H1 (cell line): ENCODE measurements at places on chromosomes 5 and 9. TPM values are rescaled to one million over a fixed set of nuclear protein-coding genes. Genes with fewer than 3 reads are reported as not detected.

The FBN2 gene
- 15.9 and 16.3 TPM in 2 replicates for total RNA-seq

DNA sequence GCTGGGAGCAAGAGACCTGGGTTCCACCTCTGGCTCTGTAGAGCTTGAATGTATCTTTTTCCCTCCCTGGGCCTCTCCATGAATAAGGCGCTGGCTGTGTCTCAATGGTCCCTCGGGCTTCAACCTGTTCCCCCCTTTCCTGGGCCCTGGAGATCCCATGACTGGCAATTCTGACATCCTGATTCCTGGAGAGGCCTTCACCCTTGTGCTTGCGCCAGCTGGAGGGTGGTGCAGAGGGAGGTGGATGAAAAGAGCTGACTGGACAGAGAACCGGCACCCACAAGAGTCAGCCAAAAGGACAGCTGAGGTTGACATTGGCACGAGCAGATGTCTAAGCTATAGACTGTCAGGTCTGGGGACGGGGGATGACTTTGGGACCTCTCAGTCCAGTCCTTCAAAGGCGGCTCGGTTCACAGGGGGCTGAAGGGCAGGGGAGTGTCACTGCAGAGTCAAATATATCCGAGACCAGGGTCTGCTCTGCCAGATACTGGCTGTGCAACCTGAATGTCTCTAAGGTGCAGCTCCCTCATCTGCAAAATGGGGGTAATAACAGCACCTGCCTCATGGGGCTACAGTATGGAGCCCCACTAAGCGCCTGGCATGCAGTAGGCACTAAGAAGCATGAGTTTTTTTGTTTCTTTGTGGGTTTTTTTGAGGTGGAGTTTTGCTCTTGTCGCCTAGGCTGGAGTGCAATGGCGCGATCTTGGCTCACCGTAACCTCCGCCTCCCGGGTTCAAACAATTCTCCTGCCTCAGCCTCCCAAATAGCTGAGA, 13.8 kb downstream of the DNM1 start:
- no peak for DNase-seq

The MORN5 gene
- total RNA-seq: not detected in 2 replicates

DNA sequence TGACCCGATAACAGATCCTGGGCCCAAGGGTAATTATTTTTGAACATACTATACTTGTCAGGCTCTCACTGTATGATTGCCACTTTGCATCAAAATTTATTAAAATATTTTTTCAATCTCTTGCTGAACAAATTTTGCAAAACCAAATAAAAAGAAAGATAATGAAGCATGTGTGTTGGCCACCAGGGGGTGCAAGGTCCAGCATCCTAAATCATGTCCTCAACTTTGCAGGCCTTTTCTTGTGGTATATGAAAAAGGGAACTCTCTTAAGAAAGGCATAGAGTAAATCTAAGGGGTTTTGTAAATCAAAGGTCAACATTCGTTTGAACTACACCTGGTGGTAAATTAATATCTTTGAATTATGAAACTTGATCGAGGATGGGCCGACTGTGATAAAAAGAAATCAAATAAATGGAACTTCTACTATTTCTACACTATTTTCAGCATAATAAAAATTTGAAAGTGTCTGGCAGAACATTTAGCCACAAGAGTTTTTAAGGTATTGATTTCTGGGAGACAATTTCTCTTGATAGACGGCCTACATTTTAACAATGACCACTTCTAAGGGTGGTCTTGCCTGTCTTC, 676.5 kb downstream of the DMRTA1 start:
- peak; percentile 15 for DNase-seq

The CDC20B gene
- total RNA-seq: not detected in 2 replicates

The FKBP15 gene
- 13.8 and 13.9 TPM in 2 replicates for total RNA-seq

The SPINK13 gene
- not detected in 2 replicates for total RNA-seq

DNA sequence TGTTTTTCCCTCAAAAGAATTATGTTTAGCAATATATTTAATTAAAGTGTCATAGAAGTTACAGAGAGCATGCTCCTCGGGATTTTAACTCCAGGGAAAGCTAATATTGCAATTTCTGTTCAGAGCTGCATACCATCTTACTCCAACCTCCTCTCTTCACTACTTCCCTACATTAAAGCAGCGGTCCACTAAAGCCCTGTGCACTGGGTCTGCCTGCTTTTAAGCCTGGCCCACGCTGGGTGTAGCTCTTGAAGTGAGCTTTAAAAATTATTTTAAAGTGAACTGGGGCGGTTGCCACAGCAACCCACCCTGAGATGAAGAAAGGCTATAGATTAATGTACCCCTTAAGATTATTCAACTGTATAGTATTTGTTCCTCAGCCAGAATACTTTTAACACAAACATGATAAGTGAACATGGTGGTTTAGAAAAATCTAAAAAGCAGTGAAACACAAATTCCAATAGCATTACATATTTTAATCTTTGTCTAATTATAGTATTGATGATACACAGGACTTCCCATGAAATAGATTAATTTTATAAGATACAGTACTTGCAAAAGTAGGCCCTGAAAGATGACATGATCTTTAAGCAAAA, 3.9 kb upstream of the MEF2C start:
- DNase-seq: no peak

The AQP3 gene
- total RNA-seq: 2.6 and 3.0 TPM in 2 replicates

GRCh38 chr9:108615152-108615551, 240.6 kb downstream of the ACTL7B start:
- no peak for DNase-seq

The FGF1 gene
- 0.11 and 0.50 TPM in 2 replicates for total RNA-seq

- DNase-seq: no peak
Measured at GRCh38 chr9:7088611-7089010, 330.8 kb downstream of the KDM4C start.

DNA sequence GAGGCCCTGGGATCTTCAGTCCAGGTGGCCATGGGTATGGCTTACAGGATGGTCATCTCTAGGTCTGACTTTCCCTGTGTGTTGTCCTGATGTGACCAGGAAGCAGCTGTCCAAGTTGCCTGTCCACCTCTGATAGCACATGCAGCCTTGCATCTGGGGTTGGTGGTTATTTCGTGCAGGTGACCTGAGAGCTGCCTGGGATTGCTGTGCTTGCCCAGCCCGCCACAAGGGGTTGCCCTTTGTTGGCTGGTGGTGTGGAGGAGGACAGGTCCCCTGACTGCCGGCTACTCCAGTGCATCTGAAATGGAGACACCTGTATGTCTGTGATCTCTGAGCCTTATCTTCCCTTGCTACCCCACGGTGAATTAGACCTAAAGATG, 212.6 kb downstream of the ARHGAP26 start:
- no peak for DNase-seq

GRCh38 chr5:139017624-139018023, 142.5 kb upstream of the LRRTM2 start:
- no peak for DNase-seq

GRCh38 chr9:125631391-125632085, 75.5 kb downstream of the MAPKAP1 start:
- no peak for DNase-seq

The SLCO4C1 gene
- total RNA-seq: 4.5 and 4.9 TPM in 2 replicates

- no peak for DNase-seq
Measured at GRCh38 chr9:121631978-121632418, 19.4 kb upstream of the DAB2IP start.

DNA sequence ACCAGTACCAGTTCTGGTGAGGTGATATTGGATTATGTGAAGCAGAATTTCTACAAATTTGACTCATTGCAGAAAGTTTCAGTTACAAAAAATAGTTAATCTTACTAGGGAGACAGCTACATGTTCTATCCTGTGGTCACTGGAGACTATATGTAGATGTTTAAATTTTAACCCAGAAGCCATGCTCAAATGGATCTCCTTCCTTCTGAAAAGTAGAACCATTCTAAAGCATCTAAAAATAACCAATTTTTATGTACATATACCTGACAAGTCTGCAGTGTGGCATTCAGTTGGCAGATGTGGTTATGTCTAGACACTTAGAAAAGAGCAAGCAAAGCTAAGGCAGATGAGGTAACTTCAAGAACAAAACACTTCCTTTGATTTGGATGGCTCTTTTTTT, 65.5 kb upstream of the POU4F3 start:
- no peak for DNase-seq

- no peak for DNase-seq
Measured at GRCh38 chr5:14669975-14670374, 5.5 kb downstream of the OTULIN start.

The RASGRF2 gene
- total RNA-seq: 27.7 and 29.5 TPM in 2 replicates

DNA sequence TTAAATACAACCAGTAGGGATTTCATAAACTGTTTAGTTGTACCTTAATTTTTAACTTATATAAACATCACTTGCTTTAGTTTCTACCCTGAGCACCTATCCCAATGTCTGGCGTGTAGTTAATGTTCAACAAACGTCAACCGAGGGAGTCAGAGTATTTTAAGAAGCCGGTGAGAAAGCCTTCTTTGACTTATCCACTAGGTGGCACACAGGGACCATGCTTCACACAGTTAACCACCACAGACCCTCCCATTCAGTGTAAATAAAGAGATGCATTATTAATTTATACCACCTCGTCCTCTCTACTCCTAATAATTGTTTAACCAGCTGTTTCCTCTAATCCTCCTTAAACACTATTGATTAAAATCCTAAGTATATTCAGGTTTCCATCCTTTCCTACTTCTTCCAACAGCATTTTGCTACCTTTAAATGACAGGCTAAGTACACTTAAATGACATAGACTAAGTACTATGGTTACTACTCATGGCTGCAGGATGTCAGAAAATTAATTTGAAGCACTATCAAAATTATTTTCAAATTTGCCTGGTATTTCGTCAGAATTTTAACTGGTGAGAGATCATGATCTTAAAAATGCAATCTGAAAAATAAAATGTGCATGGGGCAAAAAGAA, 2.3 kb downstream of the HAPLN1 start:
- DNase-seq: no peak

DNA sequence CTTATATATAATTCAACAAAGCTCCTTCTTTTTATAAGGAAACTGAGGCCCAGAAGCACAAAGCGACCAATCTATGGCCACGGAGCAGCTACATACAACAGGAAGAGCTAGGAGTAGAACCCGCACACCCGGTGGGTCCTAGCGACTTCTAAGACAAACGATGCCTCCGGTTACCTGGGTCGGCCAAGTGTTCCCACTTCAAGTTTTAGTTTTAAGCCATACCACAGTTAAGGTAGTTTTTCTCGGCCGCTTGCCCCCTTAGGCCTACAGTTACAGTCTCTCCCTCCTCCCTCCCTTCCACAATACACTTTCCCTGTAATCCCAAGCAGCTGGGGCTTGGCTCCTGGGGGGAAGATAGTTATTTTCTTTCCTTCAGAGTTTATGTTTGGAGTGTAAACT, 533 bp downstream of the SREK1IP1 start:
- DNase-seq: no peak

DNA sequence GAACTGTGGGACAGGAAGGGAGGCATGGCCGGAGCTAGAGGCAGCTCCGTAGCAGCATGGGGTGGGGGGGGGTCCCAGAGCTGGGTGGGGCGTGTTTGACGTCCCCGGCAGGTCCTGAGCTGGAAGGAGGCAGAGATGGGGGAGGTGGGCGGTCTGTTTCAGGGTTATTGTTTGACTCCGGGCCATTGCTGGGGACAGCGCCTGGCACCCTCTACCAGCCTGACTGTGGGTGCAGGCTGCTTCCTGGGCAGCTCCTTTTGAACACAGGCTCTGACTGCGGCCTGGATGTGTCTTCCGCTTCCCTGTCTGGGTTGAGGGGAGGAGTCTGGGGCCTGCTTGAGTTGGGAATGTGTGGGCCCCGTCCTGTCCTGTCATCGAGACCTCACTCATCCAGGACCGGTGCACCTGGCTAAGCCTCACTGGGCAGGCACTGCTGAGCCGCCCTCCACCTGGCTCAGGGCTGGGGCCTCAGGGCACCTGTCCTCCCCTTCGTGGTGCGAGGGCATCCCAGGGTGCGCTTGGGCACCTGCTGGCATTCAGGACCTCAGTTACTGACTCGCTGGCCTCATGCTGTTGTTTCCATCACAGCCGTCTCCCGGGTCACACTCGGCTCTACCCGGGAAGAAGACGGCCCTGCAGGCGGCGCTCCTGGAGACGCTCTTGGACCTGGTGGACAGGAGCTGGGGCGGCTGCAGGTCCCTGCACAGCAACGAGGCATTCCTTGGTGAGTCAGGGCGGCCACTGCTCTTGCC, 26.5 kb downstream of the CEP72 start:
- DNase-seq: peak; percentile 38
